HFFc6 (cell line): ENCODE measurements at places on chromosomes 7 and 10.

DNA sequence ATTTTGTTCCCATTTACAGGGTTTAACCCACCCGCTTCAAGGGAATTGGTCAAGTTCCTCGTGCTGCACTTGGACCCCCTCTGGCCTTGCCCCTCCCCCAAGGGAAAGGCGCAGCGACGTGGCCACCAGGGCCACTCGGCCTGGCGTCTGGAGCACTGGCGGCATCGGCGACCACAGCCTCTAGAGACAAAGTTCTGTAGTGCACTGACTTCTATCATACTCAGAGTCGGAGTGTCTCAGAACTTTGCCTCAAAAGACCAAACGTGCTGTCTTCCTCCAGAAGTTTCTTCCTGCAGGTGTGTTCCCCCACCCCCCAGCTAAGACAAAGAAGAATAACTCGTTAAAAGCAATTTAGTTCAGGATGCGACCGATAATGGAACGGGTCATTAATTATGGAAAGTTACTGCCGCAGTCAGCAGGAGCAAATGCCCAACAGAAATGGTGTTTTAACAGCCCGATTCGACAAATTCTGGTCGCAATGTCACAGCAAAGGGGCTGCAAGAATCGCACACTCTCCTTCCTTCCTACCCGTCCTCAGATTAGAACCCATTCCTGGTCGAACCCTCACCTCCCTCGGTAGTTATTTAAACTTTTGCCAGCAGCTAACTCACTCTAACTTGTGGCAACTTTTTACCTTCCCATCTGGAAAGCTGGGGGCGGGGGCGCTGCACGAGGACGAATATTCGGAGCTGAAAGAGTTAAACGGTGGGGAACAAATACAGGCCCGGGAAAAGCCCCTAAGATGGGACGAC lies 202.1 kb upstream of the NFE2L3 start:
- DNase-seq = no peak

GRCh38 chr7:12638851-12639456 lies 48.5 kb upstream of the ARL4A start:
- DNase-seq = peak; percentile 56

DNA sequence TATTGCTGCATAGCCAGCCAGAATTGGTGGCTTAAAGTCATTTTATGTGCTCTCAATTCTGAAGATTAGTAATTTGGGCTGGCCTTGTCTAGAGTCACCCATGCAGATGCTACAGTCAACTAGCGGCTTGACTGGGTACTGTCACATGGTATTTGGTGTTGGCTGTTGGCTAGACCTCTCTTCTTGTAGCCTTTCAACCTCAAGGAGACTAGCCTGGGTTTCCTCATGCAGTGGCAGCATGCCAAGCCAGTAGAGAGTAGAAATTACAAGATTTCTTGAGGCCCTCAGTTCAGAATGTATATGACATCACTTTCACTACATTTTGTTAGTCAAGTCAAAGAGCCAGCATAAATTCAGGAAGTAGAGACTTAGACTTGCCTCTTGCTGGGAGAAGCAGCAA lies 3.7 kb upstream of the ZNF800 start:
- DNase-seq = no peak

- DNase-seq = no peak
Observed at GRCh38 chr10:69403066-69403465, 13.7 kb downstream of the TACR2 start.

- DNase-seq = no peak
Observed at GRCh38 chr7:39271402-39271801, 293.7 kb downstream of the POU6F2 start.

DNA sequence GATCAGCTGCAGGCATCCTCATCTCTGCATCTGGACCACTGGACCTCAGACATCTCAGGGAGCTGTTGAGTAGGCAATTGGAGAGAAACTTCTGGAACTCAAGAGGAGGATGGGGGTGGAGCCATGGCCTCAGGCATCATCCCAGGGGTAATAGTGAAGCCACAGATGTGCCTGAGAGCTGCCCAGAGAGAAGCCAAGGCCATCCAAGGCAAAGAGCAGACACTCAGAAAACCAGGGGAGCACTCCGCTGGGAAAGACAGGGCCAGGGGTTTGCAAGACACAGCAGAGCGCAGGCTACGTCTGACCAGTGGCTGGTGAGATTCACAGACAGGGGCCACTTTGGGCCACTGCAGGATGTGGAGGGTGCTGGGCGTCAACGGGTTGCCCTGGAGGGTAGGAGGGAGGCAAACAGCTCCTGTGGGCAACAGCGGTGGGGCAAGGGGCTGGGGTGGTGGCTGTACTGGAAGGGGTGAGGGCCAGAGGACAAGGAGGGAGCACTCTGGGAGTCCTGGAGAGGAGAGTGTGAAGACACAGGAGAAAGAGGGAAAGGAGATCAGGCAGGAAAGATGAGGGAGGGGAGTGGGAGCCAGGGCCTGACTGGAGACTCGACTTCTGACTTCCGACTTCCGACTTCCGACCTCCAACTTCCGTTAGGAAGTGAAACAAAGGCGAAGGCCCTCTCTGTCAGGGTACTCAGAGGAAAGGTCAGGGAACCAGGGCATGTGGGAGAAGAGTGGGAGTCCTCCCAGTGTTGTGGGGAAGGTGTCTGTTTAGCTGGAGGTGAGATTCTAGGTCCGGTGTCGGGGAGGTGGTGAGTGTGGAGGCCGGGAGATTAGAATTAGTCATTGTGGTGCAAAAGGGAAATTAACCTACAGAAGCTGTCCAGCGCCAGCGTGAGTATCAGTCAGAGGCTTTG lies 69.7 kb upstream of the ANTXRL start:
- DNase-seq = no peak

DNA sequence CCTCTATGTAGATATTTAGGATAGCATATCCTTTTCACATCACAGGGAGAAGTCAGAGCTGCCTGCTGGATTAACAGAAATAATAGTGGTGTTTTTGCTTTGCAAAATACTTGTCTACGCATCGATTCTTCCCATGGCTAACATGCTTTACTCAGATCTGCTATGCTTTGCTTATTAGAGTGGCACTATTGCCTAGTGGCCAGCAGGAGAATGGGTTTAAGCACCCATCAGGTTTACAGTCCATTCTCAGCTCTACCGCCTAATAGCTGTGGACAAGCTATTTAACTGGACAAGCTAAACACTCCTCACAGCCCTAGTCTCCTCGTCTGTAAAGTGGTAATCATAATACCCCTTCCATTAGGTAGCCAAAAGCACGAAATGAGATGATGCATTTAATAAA lies 218.2 kb upstream of the CCDC6 start:
- no peak for DNase-seq

GRCh38 chr7:33933611-33934281 lies 28.4 kb downstream of the BMPER start:
- peak; percentile 93 for DNase-seq

- DNase-seq = no peak
Observed at GRCh38 chr10:110758128-110758765, 113.5 kb upstream of the PDCD4 start.

DNA sequence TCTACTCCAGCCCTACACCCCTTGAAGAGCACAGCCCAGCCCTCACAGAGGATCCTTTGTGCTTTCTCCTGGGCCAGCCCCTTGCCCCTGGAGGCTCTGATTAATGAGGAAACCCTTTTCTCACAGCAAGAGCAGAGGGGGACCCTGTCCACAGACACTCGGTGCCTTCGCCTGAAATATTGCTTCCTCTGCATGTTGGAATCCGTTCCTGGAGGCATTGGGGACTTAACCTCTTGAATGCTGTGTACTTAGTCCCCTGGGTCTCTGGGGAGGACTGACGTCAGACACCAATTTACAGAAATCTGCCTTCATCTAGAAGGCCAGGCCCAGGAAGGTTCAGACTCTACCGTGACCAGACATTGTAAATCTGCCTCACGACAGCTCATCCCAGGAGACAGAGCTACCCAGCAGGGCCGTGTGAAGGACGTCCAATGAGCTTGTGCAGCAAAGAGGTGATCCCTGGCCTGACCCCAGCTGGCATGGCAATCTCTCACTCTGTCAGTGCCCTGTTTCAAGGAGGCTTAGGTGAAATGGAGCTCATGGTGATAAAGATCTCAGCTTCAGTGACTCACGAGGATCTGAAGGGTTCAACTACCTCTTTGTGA lies 8.1 kb upstream of the TMEM72 start:
- no peak for DNase-seq

DNA sequence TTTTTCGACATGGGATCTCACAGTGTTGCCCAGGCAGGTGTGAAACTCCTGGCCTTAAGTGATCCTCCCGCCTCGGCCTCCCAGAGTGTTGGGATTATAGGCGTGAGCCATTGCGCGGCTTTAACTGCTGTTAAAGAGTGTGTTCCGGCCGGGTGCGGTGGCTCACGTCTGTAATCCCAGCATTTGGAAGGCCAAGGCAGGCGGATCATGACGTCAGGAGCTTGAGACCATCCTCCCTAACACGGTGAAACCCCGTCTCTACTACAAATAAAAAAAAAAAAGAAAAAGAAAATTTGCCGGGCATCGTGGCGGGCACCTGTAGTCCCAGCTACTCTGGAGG lies 1.1 kb downstream of the RABGEF1 start:
- DNase-seq = no peak

GRCh38 chr7:86947929-86948328 lies 111.5 kb downstream of the ELAPOR2 start:
- DNase-seq = no peak

DNA sequence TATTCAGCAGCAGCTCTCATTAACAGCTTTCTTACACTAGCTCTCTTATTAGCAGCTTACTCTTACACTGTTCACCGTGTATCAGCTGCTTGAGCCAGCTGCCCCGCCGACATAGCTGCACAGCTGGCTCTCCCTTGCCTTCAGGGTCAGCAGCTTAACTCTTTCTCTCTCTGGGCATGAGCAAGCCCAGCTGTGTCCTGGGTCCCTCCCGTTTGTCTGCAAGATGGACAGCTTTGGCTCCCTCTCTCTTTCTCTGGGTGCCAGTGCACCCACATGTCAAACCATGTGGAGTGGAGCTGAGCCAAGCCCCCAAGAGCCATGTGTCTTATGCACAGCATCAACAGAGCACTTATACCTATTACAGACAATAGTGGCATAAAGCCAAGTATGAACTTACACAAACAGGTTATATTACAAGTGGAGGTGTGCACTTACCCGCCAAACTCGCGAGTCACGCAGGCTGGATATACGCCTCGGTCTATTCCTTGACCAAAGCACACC lies 35.7 kb upstream of the MTPAP start:
- DNase-seq = peak; percentile 34

DNA sequence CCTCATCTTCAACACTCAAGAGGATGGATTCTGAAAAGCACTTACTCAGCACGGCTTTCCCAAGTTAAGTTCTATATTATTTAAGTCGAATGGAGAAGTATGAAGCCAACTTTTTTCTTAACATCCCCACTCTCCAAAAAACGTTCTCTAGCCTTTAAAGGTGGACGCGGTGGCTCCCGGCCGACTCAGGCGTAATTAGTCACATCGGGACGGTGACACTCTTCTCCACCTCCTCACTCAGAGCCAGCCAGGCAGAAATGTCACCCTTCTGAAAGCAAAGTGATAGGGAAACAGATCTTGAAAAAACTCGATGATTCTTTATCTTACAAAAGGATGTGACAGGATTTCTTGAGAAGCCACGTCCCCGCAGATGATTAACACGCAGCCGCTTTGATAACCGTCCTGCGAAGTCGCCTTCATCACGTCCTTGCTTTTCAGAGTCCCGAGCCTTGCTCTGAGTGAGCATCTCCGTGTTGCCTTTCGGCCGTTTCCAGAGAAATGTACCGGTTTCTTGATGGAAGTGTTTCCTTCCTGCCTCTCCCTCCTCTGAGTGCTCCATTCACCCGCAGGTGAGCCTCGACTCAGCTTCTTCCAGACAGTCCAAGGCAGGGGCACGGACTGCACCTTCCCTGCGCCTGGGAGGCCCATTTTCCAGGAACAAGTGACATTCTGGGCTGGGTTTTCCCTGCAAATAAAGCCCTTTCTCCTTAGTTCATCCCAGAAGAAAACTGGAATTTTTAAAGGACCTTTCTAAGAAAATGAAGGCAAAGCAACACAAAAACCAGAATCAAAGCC lies 314.8 kb downstream of the DNAJB6 start:
- no peak for DNase-seq

DNA sequence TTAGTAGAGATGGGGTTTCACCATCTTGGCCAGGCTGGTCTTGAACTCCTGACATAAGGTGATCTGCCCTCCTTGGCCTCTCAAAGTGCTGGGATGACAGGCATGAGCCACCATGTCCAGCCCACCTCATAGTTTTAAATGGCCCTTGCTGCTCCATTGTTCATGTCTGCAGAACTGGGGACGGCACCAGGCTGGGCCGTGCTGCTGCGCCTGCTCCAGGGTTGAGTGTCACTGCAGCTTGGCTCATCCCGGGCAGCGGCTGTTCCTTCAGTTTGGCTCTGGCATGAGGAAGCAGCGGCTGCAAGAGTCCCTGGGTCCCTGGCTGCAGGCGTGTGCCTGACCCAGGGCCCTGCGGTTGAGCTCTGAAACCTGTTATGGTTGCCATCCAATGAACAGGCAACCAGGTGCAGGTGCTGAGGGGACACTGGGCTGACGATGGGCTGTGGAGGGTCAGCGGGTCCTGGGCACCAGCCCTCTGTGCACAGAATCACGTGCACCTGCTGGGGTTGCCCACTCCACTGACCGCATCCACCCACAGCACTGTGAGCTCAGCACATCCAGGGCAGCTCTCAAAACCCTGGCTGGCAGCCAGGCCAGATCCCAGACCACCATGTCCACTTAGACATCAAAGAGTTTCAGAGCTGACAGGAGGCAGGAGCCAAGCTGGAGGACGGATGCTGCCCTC lies 70.2 kb upstream of the PPP2R2D start:
- DNase-seq = no peak

GRCh38 chr7:84744385-84744784 lies 442.5 kb downstream of the SEMA3D start:
- DNase-seq = peak; percentile 12

GRCh38 chr10:18312374-18313139 lies 172.3 kb downstream of the CACNB2 start:
- DNase-seq = peak; percentile 3

- no peak for DNase-seq
Observed at GRCh38 chr10:1550291-1550595, 187.1 kb downstream of the ADARB2 start.

GRCh38 chr7:134690016-134690415 lies 43.4 kb downstream of the BPGM start:
- DNase-seq = peak; percentile 76

DNA sequence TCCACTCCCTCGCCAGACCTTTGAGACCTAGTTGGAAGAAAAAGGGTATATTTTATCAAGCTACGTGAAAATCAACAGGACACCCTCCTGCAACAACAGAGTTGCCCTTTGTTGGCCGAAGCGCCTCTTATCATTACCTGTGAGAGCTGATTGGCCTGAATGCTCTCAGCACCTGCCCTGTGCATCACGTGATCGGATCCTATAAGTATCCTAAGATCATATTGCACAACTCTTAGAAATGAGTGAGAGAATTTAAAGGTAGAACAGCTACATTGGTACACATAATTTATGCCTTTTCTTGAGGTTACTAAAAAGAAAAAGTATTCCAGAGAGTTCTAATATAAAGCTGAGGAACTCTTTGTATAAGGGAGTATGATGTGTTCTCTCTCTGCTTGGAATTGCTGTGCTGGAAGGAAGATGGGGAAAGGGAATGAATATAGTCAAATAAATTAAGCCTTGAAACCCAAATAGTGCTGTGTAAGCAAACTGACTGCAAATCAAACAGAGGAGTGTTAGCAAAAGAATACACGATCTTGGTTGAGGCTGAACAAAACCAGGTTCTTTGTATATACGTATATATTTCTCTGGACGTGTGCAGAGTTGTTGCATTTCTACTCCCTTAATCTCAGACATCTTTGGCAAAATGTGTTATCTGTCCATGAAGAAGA lies 69.3 kb downstream of the LRRC4 start:
- DNase-seq = no peak
